Suppressor macrophage treated with lipopolysaccharide for 4 hours (primary cell): ENCODE measurements at places on chromosomes 5 and 9.

- no peak for DNase-seq
These were observed 176.6 kb downstream of the FBXL7 start for GRCh38 chr5:15676591-15676990.

- DNase-seq, result no peak
These were observed 74.2 kb downstream of the ST8SIA4 start for GRCh38 chr5:100828898-100829356.

DNA sequence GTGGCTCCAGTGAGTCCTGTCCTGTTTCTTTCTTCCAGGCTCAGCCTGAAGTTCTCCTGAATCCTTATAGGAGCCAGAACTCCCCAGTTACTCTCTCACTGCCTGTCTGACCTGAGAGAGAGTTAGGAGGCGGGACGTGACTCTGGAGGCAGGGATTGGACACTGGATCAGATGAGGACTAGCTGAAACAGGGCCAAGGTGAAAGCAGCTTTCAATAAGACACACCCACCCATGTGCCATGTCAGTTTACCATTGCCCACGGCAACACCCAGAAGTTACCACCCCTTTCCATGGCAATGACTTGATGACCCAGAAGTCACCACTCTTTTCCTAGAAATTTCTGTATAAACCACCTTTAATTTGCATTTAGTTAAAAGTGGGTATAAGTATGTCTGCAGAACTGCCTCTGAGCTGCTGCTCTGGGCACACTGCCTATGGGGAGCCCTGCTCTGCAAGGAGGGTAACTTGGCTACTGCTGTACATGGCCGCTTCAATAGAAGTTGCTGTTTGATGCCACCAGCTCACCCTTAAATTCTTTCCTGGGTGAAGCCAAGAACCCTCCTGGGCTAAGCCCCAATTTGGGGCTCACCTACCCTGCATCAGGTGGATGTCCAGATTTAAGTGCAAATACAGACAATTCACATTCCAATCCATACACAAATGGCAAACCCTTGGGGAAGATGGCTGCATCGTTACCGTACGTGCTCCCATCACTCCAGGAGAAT, 13.7 kb downstream of the FCN2 start:
- no peak for DNase-seq

GRCh38 chr9:38003230-38003629, 65.8 kb downstream of the SHB start:
- no peak for DNase-seq

DNA sequence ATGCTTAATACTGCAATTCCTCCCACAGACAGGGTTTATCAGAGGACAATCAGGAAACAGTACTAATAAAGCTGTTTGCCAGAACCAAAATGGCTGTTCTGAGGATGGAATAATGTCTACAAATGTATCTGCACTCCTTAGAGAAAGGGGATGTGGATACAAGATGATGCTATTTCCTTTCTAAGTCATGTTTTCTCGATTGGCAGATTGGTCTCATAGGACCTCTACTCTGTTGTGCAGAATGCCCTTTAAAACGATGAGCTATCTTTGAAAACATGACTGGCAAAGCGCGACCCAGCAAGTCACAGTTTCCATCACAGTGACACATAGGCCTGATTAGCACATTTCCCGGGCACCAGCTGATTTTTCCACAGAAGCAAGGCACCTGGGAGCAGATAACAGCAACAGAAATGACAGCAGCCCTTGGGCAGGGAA, 54.0 kb downstream of the AOPEP start:
- DNase-seq, result peak; percentile 46

DNA sequence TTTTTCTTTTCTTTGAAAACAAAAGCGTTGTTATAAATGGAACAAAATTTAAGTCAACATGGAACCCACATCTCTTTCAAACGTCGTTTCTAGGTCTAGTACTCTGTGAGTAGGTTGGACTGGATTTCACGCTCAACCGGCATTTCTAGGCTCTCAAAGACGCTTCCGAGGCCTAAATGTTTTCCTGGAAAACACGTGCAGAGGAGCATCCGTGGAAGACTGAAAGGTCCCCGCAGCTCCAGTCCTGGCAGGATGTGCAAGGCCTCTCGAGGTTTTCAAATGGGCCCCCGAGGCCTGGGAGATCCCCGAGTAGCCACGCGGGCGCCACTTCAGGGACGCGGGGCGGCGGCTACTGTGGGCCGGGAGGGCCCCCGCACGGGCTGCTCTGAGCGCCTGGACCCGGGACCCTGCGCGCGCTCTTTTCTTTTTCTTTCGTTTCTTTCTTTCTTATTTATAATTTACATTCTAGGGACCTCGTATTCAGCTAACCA, 4.2 kb upstream of the IRX2 start:
- DNase-seq, result no peak

DNA sequence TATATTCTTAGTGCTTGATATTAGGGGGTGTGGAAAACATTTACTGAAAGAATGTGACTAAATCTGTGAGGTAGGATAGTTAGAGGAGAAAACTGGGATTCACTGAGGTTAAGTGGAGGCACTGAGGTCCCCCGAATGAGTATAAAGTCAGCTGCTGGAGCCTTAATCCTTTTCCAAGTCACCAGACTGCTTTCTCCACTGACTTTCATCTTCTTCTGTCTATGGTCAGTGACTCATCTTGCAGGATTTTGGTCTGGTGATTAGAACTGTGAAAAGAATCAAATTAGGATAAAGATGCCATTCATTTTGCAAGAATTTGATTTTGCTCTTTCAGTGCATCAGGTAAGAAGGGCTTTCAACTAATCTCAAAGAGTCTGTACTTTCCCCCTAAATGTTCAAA, 89.3 kb upstream of the ALDH1A1 start:
- DNase-seq, result no peak

GRCh38 chr9:96107436-96107835, 194.5 kb downstream of the HSD17B3 start:
- no peak for DNase-seq

GRCh38 chr5:143402553-143403333, 743 bp downstream of the NR3C1 start:
- DNase-seq, result peak; percentile 74

- no peak for DNase-seq
These were observed 3.2 kb downstream of the PIP5KL1 start for GRCh38 chr9:127927201-127927987.

GRCh38 chr5:123000731-123001130, 35.8 kb downstream of the PPIC start:
- no peak for DNase-seq

DNA sequence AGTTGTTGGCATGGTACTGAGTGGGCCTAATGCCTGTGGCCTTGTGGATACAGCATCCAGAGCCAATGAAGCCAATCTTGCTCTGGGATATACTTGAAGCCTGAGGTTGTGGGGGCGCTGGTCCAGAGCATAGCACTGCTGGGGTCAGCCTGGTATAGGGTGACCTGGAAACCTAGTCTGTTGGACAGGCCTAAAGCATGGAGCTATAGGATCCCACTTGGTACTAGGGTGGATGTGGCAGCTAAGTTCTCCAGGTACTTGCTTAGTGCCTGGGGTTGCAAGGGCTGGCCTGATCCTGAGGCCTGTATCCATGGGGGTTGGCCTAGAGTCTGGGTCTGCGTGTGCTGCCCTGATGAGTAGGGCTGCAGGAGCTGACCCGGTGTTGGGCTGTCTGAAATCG, 1168.2 kb upstream of the C9orf72 start:
- DNase-seq, result no peak

DNA sequence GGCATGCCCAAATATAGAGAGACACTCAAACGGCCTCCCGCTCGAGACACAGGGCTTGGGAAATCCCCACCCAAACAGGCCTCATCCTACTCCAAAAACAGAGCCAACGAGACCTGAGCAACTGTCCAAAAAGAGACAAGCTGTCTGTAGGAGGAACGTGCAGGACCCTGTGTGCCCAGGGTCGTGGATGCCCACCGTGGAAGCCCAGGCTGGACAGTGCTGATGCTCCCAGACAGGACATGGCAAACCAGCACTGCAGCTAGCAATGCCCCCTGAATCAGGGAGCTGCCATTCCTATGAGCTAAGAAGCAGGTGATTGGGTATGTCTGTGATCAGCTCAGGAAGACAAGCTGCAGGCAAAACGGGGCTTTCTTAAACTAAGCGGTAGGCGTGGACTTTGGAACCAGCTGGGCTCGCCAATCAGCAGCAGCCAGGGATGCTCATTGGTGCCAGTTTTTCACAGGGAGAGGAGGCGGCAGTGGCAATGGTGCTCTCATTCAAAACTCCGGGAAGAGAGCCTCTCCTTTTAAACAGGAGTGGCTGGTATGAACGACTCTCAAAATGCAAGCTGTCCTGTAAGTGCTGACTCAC, 113.1 kb upstream of the IRX2 start:
- no peak for DNase-seq

GRCh38 chr9:36136272-36136893, at the start of gene GLIPR2:
Gene GLIPR2 (plus strand): TSS chr9:36136733. CDS start chr9:36136779, 46 bp downstream.
- peak; percentile 92 for DNase-seq

- no peak for DNase-seq
These were observed 93.1 kb upstream of the DHFR start for GRCh38 chr5:80747922-80748321.

- DNase-seq, result no peak
These were observed 176.7 kb downstream of the MED10 start for GRCh38 chr5:6201631-6202030.

GRCh38 chr5:160044391-160044804, 35.5 kb downstream of the TTC1 start:
- DNase-seq, result peak; percentile 55

- no peak for DNase-seq
These were observed 663.4 kb downstream of the PTPRD start for GRCh38 chr9:9949368-9949767.

- no peak for DNase-seq
These were observed 299.2 kb downstream of the BNC2 start for GRCh38 chr9:16571127-16571802.

DNA sequence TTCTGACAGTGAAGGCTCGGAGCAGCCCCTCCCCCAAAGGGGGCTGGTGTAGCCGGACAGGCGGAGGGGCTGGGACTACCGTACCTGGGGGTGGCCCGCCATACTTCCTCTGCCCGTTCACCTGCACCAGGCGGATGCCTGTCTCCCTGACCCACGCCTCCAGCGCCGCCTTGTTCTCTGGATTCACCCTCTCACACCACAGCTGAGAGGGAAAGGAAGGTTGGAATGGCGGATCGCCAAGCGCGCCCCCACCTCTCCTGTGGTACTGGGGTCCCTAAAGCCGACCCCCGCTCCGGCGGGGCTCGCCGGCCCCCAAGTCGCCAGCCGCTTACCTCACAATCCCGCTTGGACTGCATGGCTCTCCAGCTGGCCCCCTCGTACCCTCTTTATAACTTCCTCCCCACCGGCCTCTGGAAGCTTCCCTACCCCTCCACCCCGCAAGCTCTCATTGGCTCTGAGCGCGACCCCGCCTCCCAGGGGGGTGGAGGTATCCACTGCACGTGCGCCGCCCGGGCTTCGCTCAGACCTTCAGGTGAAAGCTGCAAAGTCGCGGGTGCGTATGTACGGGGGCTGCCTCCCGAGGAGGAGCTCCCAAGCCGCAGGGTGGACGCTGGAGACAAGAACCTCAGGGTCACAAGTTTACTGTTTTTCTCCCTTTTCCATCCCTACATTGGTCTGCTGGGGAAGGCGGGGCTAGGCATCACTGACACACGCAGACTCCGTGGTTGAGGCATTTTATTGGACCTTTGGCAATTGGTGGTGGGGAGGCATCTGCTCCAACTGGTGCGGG, at the start of gene DND1:
DND1 (minus strand) TSS at position 390 of the 790 bp plus-strand sequence; CDS start at position 356, 34 bp downstream.
- no peak for DNase-seq

DNA sequence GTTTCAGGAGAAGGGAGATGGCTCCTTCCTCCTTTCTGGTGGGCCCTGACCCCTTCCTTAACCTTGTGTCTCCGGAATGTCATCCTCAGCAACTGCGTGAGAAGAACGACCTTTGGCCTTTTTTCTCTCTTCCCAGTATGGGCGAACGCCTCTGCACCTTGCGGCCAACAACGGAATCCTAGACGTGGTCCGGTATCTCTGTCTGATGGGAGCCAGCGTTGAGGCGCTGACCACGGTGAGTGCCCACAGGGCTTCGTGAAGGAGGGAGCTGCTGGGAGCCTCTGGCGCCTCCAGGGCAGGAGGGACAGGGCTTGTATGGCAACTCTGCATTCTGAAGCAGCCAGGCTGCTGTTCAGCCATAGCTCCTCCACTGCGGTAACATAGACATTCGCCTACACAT, 68.0 kb upstream of the CTSL start:
- no peak for DNase-seq

DNA sequence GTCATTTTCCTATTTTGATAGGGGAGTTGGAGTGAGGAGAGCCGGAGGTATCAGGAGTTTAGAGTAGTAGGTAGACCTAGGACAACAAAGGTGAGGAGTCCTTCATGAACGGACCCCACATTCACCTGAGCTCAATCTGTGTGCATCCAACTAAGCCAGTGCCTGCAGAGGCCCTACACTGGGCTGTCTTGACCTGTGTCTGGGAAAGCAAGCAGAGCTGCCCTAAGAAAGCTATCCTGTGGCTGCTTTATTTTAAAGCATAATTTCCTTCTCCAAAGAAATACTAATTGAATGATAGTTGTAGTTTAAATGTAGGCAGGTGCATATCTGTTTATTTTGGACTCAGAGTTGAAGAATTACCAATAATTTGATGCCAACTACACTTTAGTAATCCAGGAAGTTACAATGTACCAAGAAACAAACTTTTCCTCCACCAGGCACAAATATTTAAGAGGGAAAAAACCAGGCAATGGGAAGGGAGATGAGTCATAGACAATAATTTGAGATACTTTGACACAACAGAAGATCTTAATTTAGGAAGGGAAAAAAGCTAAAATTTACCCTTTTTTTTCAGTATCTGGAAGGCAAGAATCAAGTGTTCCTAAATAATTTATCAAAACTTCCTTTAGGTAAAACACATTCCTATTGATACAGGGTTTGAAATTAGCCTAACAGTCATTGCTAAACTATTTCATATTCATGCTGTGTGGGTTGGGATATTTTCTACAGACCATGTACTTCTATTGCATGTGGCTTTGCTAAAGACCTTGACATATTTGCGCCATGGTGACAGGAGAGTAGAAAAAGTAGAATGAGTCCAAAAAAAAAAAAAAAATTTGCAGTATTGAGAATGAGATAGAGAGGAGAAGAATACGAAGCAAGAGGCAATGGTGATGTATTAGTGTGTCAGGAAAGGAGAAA, 376.6 kb upstream of the TUSC1 start:
- no peak for DNase-seq

DNA sequence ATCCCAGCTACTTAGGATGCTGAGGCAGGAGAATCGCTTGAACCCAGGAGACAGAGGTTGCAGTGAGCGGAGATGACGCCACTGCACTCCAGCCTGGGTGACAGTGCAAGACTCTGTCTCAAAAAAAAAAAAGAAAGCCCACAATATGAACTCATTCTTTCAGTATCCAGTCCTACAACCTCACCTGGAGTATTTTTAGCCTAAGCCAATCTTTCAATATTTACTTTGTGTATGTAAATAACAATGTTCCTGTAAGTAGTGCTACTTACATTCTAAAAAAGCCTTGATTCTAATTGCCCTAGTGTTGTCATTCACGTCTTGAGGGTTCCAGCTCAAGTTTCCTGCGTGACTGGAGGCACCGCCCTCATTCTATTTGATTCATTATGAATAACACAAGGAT, 62.0 kb downstream of the BHMT start:
- DNase-seq, result no peak

DNA sequence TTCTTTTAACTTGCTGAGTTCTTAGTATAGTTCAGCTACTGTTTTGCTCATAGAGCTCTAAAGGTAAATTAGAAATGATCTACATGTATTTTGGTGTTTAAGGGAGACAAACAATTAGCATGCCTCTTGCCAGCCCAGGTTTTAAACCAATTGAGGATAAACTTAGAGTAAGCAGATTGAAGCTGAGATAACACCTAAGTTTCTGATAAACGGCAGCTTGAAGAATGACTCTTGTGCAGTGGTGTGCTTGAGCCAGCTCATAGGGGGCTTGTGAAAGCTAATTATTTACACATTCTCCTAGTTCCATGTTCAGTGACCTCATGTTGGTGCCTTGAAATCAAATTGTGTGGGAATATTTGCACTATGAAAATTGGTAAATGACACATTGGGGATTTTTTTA, 193.0 kb downstream of the PRR16 start:
- no peak for DNase-seq
